HCT116 (cell line): ENCODE measurements at places on chromosomes 7 and 10.

DNA sequence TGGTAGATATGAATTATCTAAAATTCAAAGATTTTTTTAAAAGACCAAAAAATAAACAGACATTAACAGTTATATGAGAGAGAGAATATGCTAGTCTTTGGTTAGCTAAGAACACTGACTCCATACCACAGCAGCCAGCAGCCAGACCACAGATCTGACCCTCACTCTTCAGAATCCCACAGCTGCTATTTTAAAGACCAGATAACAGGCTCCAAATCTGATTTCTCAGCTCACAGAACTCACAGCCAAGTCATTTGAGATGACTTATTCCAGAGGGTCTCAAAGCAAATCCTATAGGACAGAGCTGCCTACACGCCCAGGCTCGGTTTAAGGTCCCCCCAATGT, 20.4 kb downstream of the NUDCD3 start:
- DNase-seq: no peak

DNA sequence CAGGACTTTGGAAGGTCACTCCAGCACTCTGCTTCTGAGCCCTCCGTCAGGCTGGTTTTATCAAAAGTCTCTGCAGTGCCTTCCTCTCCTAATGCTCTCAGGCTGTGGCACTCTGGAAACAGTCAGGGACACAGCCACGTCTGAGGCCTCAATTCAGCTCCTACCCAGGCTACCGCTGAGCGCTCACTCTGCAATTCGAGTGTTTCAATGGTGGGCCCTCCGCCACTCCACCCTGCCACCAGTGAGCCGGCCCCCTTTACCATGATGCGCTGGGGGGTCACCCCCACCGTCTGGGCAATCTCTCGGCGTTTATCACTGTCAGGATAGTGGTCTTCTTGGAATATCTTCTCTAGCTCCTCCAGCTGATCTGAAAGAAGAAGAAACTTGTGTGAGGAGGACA, 3.5 kb downstream of the NOBOX start:
- no peak for DNase-seq

GRCh38 chr7:151597541-151598444, 78.1 kb upstream of the RHEB start:
- peak; percentile 48 for DNase-seq

- no peak for DNase-seq
These were observed 444 bp upstream of the TNPO3 start for GRCh38 chr7:129055294-129055816.
